Nucleus accumbens (tissue), 56 donors: ENCODE measurements at places on chromosomes 3 and 15.

GRCh38 chr3:71401695-71402231, 181.8 kb downstream of the FOXP1 start:
- DNase-seq, result no peak

DNA sequence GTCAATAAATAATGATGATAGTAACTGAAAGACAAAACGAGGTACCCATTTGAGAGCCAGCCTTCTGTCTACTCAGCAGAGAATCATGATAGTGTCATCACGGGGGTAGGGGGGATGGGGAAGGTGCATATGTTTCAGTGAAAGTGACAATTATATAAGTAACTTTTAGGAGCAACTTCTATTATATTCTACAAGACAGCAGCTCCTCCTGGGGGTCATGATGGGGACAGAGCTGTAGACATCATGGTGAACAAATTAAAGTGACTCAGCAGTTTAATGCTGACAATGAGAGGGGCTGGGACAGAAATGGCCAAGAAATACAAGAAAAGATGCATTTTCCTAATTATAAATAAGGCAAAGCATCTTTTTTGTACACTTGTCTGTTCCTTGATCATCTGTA, 11.8 kb downstream of the CAPN3 start:
- no peak for DNase-seq

DNA sequence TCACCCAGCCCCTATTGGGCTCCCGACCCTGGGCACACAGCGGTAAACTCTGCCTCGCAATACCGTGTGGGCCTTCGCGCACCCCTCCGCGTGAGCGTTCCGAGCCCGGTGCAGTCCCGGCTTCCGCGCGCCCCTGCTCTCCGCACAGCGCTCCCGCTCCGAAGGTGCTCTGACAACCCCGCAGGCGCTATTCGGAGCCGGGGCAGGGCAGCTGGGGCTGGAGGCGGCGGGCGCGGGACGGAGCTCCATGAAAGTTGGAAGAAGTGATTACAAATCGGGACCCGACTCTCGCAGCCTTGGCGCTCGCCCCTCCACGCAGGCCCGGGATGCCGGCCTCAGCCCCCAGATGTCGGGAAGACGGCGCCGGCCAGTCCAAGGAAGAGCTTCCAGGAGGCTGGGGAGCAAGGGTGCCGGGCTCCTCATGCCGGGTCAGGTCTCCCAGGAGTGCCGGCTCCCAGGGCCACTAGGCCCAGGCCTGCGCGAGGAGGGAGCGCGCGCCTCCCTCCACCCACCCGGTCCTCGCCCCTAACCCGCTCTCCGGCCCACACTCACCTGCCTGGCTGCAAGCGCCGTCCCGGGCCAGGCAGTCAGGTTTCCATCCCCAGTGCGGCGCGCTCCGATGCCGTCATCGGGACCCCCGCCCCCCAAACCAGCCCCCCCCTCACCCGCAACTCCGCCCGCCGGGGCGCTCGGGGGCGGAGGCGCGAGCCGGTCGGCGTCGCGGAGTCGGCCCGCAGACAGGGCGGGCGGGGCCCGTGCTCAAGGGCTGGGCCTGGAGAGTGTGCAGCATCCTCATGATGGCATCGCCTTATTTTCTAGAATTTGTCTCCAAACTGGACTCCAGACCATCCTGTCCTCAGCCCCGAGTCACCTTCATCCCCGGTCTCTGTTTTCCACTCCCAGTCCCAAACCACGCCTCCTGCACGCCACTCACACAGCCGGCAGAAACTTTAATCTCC, at the start of gene KIF7:
Gene KIF7, minus strand, starts transcription at position 621 of the 959 bp plus-strand sequence. CDS start 2,537 bp downstream, outside the sequence.
- no peak for DNase-seq

GRCh38 chr3:172461530-172462138, 13.4 kb upstream of the GHSR start:
- no peak for DNase-seq

DNA sequence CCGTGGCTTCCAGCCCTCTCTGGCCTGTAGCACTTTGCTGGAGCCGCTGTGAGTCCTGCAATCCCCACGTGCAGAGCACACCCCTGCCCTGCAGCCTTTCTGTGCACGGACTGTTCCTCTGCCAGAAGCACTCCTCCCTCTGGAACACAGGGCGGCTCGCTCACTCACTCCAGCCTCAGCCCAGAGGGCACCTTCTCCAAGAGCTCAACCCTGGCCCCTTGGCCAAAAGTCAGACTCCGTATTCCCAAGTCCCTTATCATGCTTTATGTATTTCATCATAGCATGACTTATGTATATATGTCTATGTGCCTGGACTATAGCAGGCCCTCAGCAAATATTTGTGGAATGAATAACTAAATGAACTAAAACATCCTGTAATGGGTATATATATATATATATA, 63.2 kb downstream of the ASB7 start:
- no peak for DNase-seq

DNA sequence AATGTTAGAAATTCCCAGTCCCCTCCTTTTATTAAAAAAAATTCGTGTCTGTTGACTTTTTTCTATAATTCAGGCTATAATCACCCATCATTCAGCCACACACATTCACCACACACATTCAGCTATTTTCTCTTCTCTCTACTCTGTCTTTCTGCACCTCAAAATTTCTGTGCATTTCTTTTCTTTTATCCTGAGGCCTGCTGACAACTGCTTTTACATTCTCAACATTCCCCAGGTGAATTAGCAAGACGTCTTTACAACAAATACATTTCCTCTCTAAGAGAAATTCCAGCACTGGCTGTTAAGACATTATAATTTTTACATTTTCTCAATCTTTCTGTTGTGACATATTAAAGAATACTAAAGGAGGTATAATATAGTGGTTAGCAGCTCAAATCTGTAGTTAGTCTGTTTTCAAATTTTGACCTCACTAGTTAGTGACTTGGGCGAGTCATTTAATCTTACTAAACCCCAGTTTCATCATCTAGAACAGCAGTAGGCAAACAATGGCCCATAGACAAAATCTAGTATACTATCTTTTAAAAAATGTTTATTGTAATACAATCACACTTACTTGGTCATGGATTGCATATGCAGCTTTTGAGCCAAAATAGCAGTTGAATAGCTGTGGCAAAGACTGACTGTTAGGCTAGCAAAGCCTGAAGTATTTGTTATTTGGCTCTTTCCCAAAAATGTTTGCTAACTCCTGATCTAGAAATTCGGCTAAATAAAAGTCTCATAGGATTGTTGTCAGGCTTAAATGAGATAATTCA, 350.7 kb downstream of the NSUN3 start:
- no peak for DNase-seq

- DNase-seq, result no peak
Observed at GRCh38 chr3:115381931-115382330, 234.8 kb upstream of the ZBTB20 start.

DNA sequence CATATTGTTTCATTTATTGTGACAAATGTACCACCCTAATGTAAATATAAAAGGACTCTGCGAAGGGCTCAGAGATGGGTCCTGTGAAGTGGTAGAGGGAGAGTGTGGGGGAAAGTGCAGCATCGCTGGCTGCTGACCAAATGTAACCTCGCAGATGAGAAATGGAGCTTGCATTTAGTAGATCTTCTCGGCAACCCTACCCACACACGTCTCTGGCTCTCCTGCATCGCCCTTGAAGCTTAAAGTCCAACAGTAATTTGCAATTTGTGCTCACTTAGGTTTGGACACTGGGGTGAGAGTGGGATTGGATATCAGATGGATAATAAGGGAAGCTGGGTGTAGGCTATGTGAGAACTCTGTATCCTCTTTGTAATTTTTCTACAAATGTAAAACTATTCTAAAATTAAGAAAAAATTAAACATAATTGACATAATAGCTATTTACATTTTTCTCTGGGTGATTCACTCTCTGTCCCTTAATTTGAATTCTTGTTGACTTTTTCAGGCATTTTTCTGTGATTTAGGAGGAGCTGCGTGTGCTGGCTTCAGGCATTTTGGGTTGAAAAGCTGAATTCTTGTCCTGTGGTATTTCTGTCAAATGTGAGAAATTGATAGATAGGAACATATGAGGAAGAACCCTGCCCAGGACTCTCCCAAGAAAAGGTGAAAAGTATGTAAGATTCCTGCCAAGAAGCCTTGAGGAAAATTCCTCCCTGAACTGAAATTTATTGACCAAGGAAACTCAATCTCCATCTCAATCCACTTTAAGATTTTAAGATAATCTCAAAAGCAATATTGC, 524.7 kb upstream of the MCTP2 start:
- no peak for DNase-seq

GRCh38 chr3:49213541-49213943, 42.1 kb downstream of the KLHDC8B start:
- no peak for DNase-seq

GRCh38 chr15:66706840-66707239, 4.8 kb downstream of the SMAD6 start:
- no peak for DNase-seq

DNA sequence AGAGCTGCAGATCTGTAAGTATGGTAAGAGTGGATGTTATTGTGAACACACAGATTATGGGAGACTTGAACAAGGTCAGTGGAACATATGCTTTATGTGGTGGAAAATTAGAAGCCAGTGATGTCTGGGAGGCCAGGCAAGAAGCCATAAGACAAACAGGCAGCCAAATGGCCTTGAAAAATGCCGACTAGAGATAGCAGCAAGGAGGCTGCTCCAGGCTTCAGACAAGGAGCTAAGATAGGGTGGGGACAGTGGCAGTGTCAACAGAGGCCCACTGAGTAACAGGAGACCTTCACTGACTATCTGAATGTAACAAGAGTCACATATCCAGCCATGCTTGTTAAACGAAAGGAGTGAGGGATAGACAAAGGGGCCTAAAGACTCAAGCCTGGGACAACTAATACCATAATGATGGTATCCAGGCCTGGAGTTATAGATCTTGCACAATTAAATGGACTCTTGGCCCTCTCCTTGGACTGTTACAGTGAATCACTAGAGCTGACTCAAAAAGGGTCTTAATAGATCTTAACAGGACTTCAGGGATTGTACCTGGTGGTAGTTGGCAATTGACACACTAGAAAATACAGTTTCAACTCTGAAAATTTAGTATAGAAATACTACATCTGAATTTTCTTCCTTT, 50.6 kb downstream of the CFAP20DC start:
- no peak for DNase-seq

GRCh38 chr3:4849136-4849535, 130.1 kb upstream of the BHLHE40 start:
- no peak for DNase-seq

GRCh38 chr3:170703121-170703588, 117.3 kb upstream of the SLC7A14 start:
- DNase-seq, result no peak

GRCh38 chr3:128287216-128287615, 133.9 kb downstream of the EEFSEC start:
- DNase-seq, result no peak

DNA sequence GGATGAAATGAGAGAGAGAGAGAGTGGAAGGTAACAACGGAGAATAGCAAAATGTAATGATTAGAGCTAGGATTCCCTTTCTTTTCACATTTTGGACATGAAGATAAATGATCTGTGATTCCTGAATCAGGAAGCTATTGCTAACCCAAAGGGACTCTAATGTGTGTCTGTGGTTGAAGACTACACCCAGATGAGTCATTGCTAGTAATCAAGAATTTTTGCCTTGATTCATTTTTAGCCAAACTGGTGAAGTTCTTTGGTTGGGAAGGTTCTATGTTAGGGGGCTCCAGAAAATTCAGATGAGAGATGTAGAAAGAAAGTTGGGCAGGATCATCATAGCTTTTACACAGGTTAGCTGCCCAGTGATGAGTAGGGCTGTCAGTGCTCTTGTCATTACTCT, 116.4 kb downstream of the DUT start:
- DNase-seq, result no peak

DNA sequence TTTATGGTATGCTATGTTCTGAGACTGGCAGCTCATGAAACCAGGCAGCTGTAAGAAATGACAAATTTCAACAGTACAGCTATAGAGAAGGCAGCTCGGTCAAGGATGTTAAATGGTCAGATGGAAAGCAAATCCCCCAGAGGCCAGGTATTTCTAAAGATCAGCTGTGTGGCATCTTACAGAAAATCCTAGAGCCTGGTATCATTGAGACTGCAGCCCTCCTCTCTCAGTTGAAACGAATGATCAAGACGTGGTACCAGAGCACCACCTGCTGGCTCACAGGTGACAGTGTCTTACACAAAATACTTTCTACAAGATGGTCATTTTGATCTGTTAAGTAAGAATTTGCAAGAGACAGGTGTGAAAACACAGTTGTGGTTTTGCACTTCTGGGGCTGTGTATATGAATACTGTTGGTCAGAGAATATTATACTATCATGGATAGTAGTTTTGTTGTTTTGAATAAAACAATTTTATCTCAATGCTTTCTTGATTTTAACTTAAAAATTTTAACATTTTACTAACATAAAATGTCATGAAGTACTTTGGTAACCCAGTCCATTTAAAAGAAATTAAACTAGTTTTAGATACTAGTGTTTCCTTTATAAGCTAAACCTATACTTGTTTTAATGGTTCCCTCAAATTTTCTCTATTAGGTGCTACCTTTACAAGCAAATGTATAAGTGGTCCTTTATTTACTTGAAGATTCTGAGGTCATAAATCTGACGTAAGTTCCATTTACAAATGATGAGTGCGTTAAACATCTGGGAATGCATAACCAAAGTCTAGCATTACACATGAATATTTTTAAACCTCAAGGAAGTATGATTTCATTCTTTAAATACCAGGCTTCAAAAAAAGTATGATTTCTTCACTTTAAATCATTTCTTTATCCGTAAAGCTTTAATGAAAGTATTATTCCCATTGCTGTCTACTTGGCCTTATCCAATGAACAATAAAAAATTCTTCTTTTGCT, 121.8 kb downstream of the PDZRN3 start:
- DNase-seq, result peak; percentile 26

DNA sequence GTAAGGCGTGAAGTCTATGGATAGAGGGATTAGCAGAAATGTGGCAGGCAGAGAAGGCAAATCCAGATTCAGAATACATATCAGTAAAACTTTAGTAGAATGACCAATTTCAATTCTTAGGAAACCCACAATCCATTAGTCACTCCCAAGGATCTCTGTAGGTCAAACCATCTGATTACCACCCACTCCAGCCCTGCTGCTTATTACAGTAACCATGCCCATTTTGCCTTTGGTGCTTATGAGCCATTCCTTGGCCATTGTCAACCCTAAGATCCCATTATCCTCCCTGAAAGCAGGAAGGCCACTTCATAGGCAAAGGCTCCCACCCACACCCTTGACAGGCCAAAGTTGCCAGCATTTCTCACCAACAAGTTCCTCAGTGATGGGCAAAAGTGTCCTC, 5.1 kb upstream of the KLHL40 start:
- no peak for DNase-seq
